SJCRH30 (cell line): ENCODE measurements at places on chromosomes 5 and 9.

DNA sequence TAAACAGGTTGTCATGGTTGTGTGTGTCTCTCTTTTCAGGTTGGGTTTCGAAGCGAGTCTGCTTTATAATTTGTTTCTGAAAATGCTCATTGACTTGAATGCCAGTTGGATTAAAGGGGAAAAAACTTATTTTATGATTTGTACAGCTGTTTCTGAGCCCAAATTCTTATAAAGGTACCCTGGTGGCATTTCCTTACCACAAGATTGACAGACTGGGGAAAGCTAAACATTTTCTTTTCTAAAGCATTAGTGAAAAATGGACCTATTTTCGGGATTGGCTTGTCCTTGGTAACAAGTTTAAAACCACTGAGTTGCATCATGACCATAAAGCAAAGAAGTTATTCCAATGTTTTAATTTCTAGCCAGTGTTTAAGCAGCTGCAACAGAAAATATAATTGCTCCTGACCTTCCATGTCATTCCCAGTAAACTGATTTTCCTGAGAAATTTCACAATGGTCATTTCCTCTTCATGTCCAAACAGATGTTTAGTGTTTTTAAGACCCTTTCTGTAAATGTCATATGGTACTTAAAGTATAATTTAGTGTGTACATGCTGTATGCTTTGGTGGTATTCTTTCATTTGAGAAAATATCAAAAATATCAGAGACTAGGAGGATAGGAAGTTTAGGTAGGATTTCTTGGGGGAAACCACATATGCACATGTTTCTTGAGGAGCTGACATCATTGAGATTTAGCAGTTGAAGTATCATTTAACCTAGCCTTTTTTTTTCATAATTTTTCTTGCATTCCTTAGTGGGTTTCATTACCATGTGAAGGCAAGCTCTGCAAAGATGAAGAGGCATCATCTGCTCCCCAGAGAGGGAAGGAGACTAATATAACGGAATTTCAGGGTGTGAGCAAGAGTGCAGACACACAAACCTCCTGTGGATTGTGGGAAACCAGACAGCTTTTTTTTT is 667.1 kb upstream of the RGMB start:
- peak; percentile 12 for DNase-seq

DNA sequence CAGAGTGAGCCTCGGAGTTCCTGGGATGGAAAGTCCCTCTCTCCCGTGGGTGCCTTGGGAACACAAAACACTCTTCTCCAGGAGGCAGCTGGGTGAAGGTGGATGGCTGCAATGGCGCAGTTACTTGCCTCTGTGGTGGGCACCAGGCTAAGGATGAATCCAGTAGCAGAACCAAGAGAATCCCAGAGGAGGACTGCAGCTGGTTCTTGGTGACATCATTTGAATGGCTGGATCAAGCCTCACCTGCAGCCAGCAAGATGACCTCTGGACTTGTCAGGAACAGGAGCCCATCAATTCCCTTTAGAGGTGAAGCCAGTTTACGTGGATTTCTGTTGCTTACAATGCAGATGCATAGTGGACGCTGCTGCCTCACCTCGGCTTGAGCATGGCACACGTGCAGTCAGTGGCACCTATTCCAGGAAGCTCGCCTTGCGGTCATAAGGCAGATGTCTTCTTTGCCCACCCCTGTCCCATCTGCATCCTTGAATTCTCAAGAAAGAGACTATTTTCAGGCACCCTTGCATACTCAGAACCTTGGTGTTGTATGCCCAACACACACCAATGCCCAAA is 34.1 kb upstream of the ADAMTS2 start:
- no peak for DNase-seq

DNA sequence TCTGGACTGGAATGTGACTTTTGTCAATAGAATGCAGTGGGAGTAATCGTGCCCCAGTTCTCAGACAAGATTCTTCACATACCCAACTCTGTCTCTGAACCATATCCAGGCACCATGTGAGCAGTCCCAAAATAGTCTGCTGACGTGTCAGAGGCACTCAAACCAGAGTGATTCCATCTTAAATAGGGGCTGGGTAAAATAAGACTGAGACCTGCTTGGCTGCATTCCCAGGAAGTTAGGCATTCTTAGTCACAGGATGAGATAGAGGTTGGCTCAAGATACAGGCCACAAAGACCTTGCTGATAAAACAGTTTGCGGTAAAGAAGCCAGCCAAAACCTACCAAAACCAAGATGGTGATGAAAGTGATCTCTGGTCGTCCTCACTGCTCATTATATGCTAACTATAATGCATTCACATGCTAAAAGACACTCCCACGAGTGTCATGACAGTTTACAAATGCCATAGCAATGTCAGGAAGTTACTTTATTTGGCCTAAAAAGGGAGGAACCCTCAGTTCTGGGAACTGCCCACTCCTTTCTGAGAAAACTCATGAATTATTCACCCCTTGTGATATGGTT is 16.9 kb upstream of the PLCXD3 start:
- peak; percentile 23 for DNase-seq

- DNase-seq = no peak
Measured at GRCh38 chr5:172002310-172002709, 4.1 kb downstream of the FBXW11 start.

DNA sequence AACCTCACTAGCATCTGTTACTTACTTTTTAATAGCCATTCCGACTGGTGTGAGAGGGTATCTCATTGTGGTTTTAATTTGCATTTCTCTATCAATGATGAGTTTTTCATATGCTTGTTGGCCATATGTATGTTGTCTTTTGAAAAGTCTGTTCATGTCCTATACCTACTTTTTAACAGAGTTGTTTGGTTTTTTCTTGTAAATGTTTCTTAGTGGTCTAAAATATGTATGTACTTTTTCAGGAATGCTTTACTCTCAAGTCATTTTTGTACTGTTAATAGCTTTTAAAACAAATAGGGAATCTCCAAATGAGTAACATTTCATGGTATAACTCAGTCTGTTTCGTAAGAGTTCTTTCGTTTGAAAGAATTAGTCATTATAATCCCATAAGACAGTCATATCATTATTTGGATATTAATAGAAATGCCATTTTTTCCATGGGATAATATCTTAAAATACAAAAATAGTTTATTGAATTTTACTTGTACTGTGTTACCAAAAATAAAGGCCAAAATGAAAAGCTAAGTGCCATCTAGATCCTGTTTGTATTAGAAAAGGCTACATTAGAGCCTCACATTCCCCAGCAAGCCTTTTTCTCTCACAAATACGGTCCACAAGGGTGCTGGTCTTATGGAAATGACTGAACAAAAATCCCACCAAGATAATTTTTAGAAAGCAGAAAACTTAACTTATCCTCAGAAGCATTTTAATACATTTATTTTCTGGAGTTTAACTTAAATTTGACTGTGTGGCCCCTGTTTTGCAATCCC is 247.7 kb downstream of the PJA2 start:
- DNase-seq = no peak

DNA sequence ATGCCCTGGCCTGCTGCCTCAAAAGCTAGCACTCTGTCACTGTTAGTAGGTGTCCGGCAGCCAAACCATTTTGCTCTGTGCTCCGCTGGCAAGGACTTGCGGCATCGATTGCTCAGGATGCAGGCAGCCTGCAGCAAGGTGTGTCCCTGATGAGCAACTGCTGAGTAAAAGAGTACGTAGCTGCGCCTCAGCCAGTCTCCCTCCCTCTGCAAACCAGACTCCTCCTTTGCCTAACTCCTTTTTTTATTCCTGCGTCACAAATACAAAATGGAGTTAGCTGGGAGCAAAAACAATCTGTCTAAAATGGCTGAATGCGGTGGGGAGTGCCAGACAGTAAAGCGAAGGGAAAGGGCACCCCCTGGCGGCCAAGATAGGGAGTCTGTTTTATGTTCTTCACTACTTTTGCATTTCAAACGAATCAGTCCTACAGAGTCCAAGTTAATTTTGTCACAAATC is 61.1 kb downstream of the DIAPH1 start:
- peak; percentile 81 for DNase-seq

- DNase-seq = no peak
Measured at GRCh38 chr5:106489004-106489403, 1181.7 kb downstream of the EFNA5 start.

GRCh38 chr5:106159616-106160015 is 1511.1 kb downstream of the EFNA5 start:
- DNase-seq = no peak

- DNase-seq = no peak
Measured at GRCh38 chr5:80134876-80135275, 99.7 kb downstream of the THBS4 start.

- no peak for DNase-seq
Measured at GRCh38 chr5:33423018-33423630, 17.6 kb upstream of the TARS1 start.

- DNase-seq = no peak
Measured at GRCh38 chr9:101508211-101508610, 25.4 kb upstream of the RNF20 start.

DNA sequence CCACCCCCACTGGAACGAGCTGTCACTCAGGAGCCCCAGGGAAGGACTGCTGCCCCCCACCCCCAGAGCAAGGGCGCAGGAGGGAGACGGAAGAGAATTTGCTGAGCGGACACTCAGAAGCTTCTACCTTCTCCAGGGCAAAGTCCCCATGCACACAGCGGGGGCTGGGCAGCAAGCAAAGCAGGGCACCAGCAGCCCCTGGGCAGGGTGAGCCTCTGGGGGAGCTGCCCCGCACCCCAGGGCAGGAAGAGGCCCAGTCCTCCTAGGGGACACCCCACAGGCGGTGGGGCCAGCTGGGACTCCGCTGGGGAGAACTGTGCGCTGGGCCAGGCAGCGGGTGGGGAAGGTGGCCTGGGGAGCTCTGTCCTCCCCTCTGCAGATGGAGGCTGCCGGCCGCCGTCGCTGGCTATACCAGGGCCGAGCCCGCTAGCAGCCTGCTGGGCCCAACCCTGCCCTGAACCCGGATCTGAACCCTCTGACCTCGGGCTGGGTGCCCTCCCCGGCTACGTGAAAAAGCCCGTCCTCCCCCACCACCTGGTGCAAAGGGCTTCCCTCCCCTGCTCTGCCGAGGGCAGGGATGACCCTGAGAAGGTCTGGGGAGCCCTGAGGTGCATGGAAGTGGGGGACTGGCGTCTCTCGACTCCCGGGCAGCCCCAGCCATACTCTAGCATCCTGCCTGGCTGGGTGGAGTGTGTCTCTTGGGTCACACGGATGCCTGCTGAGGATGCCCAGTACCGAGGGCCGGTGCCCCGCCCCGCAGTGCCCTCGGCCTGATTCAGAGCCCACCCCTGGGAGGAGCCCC is 597 bp upstream of the SLC34A3 start:
- DNase-seq = no peak

- no peak for DNase-seq
Measured at GRCh38 chr5:16179511-16179935, at the start of gene MARCHF11. TSS of gene MARCHF11 (minus strand) at chr5:16179791. CDS start at chr5:16179575, 216 bp downstream.

GRCh38 chr5:93358176-93358575 is 222.8 kb downstream of the NR2F1-AS1 start:
- no peak for DNase-seq

- DNase-seq = no peak
Measured at GRCh38 chr5:149693482-149693881, 36.6 kb upstream of the PPARGC1B start.

DNA sequence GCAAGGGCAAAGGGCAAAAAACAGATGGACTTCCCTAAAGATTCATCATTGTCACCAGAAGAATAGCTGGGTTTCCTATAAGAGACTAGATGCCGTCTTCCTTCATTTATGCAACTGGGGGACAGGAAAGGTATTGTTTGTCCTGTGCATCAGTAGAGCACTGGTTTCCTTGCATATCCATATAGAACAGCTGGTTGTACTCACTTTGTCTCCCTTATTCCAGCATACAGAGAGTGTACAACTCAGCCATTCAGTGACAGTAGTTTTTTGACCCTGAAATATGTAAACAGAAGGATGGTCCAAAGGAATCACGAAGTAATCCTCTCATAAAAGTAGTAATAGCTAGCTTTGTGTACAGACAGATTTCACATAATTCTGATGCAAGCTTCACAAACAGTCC is 22.5 kb upstream of the MAST4 start:
- no peak for DNase-seq

DNA sequence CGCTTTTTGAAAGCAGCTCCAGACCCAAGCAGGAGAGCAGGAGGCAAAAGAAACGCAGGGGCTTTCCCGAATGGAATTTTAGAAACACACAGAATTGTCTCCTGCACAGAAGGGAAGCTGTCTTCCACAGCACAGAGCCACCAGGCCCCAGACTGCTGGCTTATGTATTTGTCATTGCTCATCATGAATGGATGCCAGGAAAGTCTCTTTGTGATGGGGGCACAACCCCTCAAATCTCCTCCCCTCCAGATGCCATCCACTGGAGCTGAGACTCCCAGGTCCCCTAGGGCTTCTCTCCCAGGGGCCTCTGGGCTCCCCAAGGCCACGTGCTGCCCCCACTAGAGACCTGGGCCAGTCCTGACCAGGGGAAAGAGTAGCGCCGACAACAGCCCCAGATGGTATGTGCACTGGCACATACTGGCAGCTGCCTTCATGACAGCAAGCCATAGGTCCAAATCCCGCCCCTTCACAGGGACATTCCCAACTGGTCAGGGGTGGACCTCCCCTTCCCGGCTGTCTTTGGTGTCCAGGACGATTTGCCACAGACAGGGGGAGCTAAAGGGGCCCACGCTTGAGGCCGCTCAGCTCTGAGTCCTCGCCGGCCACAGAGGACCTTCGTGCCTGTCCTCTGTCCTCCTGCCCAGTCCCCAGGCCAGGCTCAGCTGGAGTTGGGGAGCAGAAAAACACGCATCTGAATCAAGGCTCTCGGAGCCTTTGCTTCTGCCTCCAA is 127.8 kb downstream of the KCNIP1 start:
- DNase-seq = peak; percentile 28

DNA sequence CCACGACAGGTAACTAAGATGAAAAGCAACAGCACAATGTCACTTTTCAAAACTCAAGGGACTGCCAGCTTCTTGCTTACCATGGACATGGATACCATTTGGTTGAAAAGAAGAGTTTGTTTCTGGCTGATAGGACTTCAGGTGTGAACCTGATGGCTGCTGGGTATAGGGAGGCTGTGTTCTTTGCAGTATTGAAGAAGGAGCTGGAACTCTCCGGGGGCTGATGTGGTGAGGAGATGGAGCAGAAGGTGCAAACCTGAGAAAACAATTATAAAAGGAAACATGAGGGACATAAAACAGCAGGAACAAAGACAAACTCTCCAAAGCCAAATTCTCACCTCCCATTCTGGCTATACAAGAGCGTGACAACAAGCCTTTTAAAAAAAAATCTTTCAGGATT is 330.1 kb upstream of the RFX3 start:
- DNase-seq = no peak

GRCh38 chr9:86782831-86783230 is 164.5 kb downstream of the GAS1 start:
- no peak for DNase-seq

DNA sequence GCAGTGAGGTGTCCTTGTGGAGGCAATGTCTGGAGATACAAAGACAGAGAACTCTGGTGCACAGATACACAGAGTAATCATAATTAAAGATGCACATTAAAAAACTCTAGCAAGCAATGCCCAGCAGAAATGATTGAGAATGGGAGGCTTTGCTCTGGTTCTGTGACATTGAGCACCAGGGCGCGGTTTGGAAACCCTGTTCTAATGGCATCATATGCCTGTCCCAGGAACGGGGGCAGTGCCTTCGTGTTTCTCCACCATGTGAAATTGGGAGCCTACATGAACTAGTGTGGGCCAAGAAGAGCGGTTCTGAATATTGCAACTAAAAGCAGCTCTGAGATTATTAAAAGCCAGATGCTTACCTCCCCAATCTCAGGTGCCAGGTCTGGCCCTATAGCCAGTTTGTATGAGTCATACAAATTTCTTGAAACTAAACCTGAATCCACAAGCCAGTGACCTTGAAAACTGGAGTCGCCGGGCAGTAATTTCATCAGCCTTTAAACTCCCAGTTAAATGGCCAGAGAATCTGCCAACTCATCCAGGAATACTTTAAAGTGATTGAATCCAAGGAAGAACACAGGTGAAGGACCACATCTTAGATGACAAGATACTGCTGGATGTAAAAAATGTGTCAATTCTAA is 22.2 kb upstream of the CTSL start:
- DNase-seq = no peak
